CD4-positive, alpha-beta T cell treated with Interferon gamma for 1 hour (primary cell): ENCODE measurements at places on chromosomes 13 and 19.

DNA sequence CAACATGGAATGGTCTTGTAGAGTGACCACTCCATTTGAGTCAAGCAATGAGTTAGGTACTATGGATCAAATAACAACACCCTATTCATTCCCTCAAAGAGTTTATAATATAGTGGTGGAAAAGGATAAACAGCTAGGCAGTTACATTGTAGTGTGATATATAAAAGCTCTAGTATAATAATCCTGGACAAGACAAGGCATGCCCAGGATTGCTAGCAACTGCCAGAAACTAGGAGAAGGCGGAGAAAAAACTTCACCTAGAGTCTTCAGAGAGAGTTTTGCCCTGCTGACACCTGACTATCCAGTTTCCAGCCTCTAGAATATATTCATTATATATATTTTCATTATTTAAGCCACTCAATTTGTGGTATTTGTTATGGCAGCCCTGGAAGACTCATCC lies 530.6 kb downstream of the KLF12 start:
- no peak for DNase-seq

DNA sequence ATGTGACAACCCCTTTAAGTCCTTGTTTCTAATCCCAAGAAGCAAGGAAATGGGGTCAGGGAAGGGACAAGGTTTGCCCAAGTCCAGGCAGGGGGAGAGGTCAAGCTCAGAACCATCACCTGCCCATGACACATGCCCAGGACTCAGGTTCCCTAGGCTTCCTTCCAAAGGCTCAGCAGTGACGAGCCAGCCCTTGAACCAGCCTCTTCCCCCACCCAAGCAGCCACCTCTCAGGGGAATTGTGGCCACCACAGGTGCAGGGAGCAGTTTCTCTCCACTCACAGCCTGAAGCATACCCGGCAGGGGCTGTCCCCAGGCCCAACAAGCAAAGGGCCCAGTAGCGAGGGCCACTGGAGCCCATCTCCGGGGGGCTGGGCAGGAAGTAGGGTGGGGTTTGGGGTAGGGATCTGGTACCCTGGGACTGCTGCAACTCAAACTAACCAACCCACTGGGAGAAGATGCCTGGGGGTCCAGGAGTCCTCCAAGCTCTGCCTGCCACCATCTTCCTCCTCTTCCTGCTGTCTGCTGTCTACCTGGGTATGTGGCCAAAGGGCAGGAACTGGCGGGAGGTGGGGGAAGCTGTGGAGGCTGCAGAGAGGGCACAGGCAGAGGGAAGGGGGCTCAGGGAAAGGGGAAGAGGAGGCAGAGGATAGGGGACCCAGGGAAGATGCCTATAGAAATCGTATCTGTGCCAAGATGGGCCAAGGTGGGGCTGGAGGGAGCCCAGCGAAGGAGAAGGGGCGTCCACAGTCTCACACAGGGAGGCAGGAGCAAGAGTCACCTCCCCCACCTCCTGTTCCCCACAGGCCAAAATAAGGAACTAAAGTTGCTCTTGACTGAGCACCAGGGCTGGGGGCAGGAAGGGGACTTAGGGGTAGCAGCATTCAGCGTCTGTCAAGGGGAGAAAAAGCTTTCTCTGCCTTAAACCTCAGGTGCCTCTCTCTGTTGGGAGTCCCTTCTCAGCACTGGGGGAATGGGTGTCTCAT lies at the start of gene CD79A:
Gene CD79A, plus strand, starts transcription at position 433 of the 986 bp plus-strand sequence. Its CDS starts 26 bp downstream, at position 459.
- peak; percentile 89 for DNase-seq

DNA sequence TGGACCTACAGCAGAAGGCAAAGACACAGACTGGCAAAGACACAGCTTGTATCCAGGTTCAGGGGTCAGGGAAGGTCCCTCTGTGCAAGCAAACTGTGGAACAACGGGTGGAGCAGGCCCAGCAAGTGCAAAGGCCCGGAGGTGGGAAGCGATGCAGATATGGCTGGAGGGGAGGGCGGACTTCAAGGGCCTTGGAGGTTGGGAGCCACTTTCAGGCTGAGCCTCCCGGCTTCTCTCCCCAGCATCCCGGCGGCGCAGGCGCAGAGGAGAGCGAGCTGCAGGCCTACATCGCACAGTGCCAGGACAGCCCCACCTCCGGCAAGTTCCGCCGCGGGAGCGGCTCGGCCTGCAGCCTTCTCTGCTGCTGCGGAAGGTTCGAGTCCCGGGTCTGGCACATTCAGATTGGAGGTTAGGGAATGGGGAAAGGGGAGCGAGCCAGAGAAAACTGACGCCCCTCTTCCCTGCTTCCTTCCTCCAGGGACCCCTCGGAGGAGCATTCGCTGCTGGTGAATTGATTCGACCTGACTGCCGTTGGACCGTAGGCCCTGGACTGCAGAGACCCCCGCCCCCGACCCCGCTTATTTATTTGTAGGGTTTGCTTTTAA lies 2.1 kb upstream of the PNPLA6 start:
- DNase-seq = no peak

GRCh38 chr19:9362905-9363304 lies at the start of gene ZNF177:
Gene ZNF177, plus strand, starts transcription at chr19:9363013. Its CDS starts 15,299 bp downstream, at chr19:9378312.
- no peak for DNase-seq

DNA sequence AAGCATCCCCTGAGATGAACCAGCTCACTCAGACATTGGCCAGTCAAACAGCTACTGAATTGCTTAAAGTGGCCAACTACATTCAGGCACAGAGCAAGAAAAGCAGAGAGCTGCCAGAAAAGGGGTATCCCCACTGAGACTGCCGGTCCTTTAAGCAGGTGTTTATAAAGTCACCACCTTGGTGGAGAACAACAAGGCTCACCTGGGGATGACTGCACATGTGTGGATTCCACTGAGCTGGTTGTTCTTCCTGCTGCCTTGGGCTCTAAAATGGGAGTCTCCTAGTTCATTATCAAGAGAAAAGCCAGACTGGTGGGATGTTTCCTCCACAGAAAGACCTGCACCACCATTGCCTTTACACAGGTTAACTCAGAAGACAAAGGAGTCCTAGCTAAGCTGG lies 51.8 kb upstream of the IPO5 start:
- no peak for DNase-seq

DNA sequence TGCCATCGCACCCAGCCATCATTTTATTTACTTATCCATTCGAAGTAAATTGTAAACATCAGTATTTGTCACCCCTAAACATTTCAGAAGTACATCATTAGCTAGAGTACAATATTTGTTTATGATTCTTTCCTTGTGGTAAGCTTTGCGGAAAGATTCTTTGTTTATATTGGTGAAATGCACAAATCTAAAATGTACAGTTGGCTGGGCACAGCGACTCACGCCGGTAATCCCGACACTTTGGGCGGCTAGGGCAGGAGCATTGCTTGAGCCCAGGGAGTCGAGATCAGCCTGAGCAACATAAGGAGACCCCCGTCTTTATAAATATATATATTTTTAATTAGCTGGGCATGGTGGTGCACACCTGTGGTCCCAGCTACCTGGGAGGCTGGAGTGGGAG lies 10.1 kb downstream of the LGALS7B start:
- no peak for DNase-seq

DNA sequence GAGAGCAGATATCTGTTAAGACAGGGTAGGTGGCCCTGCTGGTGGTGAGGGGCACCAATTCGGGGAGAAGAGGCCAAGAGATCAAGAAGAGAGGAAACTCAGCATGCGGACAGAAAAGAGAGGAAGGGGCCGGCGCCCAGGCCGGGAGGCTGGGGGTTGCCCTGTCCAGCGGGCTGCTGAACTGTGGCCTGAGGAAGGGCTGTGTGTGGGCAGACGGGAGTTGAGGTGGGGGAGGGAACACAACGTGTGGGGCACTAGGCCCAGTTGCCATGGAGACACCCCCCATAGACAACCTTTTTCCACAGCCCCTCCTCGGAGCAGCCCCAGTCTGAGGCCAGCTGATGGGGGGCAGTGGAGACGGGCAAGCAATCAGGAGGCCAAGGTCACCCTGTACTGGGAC lies 2.5 kb upstream of the CACNG8 start:
- DNase-seq = no peak

DNA sequence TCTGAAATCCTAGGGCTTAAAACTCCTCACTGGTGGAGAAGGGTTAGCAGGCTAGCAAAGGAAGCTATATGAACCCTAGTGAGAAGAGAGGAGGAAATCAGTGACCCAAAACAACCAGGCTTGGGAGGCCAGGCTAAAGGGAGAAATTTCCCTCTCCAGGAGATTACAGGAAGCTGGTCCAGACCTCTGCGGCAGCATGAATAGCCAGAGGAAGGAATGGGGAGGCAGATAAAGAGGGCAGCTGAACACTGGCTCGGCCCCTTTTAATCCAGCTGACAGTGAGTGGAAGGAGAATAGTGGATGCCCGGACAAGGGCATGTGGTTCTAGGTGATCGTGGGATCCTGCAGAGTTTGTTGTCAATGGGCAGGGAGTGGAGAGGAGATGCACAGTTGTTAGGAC lies 130.6 kb downstream of the COG6 start:
- DNase-seq = no peak

DNA sequence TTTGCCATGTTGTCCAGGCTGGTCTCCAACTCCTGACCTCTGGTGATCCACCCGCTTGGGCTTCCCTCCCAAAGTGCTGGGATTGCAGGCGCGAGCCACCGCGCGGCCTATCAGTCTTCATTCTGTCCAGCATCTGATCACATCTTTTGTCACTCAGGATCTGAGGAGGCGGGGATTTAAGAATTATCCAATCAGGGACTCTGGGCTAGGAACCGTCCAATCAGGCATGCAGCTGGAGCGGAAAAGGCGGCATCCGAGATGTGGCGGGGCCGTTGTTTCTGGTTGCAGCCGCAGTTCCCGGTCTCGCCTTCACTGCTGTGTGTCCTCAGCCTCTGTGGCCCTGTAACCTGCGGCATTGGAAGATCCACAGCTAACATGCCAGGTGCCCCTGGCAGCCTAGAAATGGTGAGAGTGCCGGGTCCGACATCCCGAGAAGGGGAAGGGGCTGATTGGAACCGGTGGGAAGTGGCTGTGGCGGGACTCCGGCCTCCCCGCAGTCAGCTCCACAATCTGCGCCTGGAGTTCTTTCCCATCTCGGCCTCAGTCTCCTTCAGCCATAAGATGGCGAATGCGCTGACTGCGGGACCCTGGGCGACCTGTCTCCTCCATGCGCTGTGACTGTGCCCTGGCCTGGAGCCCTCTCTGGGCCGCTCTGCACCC lies at the start of gene ZNF729:
Gene ZNF729, plus strand, starts transcription at position 291 of the 660 bp plus-strand sequence. Its CDS starts 85 bp downstream, at position 376.
- no peak for DNase-seq

DNA sequence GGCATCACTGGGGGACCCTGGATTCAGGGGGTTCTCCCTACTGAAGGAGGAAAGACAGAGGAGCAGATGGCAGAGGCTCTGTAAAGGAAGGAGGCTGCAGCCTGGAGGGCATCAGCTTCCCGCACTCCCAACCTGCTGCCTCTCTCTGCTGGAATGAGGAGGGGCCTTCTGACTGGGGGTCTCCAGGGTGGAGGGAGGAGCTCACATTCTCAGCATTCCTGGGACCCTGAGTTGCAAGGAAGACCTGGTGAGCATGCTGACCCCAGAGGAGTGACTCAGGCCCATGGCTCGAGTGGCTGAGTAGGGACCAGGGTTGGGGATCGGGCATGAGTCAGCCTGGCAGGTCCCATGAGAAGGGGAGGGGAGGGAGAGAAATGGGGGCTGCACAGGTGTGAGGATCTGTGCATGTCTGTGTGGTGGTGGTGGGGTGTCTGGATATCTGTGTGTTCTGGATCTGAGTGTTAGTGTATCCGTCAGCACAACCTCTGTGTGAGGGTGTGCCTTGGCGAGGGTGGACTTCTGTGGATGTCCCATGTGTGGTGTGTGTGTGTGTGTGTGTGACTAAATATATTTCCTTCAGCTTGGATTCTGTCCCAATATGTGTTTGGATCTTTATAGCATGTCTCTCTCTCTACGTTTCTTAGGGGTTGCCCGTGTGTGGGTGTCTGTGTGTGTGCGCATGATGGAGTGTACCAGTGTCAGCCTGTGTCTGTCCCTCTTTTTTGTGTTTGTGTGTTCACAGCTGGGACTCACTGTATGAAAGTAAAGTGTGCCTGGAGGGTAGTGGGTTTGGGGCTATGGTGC lies 4.6 kb downstream of the AXL start:
- no peak for DNase-seq

DNA sequence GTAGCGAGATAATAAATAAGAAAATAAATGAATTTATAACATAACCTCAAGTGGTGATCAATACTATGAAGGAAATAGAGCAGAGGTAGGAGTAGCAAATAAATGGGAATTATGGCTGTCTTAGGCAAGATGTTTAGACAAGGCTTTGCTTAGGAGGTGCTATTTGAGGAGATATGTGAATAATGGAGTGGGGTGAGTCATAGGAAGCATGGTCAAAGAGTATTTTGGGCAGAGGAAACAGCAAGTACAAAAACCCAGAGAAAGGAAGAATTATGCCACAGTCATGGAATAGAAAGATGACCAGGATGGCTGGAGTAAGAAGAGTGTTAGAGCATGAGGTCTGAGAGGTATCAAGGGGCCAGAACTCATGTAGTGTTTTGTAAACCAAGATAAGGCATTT lies 33.6 kb upstream of the LPAR6 start:
- DNase-seq = no peak

DNA sequence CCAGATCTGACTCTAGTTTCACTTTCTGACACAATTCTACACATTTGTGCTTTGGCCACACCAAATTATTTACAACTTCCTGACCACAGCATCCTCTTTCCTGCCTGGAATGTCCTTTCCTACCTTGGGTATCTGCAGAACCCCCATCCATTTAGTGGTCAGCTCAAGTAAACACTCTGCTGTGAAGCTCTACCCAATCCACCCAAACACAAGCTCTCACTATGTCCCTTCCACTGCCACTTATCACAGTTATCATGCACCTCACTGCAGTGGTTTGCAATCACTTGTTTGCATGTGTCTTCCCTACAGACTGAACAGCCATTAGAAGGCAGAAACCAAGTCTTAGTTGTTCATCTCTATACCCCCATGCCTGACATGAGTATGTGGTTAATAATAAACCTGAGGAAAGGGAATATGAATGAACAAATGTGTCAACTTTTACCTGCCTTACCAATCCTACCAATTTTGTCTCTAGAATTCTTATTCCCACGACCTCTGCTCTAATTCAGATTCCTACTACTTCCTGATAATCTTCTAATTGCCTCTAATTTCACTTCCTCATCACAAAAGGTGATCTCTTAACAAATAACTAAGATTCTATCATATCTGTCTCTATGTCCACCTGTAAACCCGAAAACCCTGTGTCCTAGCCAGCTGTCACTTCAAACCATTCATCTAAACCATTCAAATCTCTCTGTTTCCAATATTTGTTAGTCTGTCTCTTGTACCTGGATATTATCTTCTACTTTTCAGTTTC lies 25.1 kb downstream of the LNX2 start:
- no peak for DNase-seq

DNA sequence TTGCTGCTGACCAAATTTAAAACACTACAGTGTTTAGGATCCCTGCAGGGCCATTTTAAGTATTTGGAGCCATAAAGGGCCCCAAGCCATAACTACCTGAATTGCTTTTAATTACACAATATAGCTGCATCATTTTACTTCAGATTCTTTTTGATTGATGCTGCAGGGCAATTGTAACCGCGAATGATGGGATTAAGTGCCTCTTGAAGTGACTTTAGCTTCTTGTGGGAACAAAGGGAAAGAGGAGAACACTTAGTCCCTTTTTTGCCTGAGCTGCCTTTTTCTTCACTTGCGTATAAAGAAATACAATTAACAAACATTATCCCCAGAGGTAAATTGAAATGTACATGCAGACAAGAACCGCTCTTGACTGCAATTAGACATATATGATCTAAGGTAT lies 228.5 kb downstream of the ZIC5 start:
- no peak for DNase-seq
